ENCODE measurements at places on chromosomes 16 and 17.
A peak's percentile ranks its signal among the peaks of the same experiment; 100 is the strongest.

- peak; percentile 80 for DNase-seq
These were observed at the start of gene NME2 for GRCh38 chr17:51166198-51166986. TSS of gene NME2 (plus strand) at chr17:51166411. CDS start at chr17:51166831, 420 bp downstream.

- DNase-seq = no peak
These were observed 3.6 kb downstream of the GSE1 start for GRCh38 chr16:85616607-85617321.

DNA sequence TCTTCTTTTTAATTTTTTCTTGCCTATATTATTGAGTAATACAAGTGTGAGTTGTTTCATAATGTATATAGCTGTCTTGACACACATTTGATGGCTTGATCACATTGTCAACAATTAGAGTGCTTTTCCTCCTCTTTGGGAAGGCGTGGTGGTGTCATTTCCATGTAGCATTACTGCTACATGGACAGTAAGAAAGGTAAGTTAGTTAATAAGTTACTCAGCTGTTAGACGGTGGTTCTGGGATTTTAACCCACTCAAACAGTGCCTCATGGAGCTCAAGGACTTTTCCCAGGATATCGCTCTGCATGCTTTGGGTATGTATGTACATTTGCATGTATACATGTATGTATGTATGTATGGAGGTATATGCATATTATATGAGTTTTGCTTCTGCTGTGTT is 94.6 kb downstream of the HAPSTR1 start:
- no peak for DNase-seq

- DNase-seq = no peak
These were observed 287.5 kb downstream of the NPIPA8 start for GRCh38 chr16:18048853-18049546.

DNA sequence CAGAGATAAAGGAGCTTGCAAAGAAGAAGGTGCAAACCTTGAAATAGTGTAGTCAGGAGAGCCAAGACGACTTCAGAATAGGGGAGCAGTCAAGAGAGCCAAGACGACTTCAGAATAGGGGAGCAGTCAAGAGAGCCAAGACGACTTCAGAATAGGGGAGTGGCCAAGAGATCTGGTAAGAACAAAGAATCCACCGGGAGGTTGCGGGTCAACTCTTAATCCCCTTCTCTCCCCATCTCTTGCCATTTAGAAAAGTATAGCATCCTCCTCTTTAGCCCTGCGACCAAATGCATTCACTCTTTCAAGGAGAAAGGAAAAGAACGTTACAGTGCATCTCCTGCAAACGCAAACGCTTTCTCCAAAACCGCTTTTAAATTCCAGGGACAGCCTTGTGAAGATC is 713 bp downstream of the KNOP1 start:
- peak; percentile 30 for DNase-seq

DNA sequence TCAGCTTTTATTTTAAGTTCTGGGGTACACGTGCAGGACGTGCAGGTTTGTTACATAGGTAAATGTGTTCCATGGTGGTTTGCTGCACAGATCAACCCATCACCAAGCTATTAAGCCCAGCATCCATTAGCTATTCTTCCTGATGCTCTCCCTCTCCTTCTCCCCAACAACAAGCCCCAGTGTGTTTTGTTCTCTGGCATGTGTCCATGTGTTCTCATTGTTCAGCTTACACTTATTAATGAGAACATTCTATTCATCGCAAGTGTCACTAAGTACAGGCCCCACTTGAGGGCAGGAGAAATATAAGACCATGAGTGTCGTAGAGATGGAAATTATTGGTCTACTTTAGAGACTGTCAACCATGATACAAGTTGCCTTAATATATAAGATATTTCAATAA is 615.1 kb downstream of the CDH8 start:
- DNase-seq = no peak

All from NCI-H526 treated with DMSO at 0.1 percent for 48 hours (cell line).